ENCODE measurements at places on chromosomes 13 and 19. TPM values are rescaled to one million over a fixed set of nuclear protein-coding genes. Genes with fewer than 3 reads are reported as not detected.

ZBTB7A gene
- 15.3 TPM for polyA plus RNA-seq

IZUMO4 gene
- polyA plus RNA-seq, result 0.73 TPM

BST2 gene
- 105 TPM for polyA plus RNA-seq

LGI4 gene
- polyA plus RNA-seq, result not detected

ZNF506 gene
- polyA plus RNA-seq, result 23.5 TPM

Data from naive thymus-derived CD4-positive, alpha-beta T cell (primary cell).